GM23338 (cell line): ENCODE measurements at places on chromosomes 2 and 18. TPM values are rescaled to one million over a fixed set of nuclear protein-coding genes. Genes with fewer than 3 reads are reported as not detected.

Gene NYAP2
- not detected in 2 replicates for total RNA-seq

GRCh38 chr2:224222291-224222690 is 179.6 kb downstream of the FAM124B start:
- H3K27me3 ChIP-seq, result no peaks in the 10 kb centered on the region
- peaks cover 8% of the 10 kb centered on the region for H3K4me1 ChIP-seq
- H3K4me3 ChIP-seq, result no peak overlapping the region
- H3K36me3 ChIP-seq, result no peaks in the 10 kb centered on the region
- H3K27ac ChIP-seq, result no peak overlapping the region

DNA sequence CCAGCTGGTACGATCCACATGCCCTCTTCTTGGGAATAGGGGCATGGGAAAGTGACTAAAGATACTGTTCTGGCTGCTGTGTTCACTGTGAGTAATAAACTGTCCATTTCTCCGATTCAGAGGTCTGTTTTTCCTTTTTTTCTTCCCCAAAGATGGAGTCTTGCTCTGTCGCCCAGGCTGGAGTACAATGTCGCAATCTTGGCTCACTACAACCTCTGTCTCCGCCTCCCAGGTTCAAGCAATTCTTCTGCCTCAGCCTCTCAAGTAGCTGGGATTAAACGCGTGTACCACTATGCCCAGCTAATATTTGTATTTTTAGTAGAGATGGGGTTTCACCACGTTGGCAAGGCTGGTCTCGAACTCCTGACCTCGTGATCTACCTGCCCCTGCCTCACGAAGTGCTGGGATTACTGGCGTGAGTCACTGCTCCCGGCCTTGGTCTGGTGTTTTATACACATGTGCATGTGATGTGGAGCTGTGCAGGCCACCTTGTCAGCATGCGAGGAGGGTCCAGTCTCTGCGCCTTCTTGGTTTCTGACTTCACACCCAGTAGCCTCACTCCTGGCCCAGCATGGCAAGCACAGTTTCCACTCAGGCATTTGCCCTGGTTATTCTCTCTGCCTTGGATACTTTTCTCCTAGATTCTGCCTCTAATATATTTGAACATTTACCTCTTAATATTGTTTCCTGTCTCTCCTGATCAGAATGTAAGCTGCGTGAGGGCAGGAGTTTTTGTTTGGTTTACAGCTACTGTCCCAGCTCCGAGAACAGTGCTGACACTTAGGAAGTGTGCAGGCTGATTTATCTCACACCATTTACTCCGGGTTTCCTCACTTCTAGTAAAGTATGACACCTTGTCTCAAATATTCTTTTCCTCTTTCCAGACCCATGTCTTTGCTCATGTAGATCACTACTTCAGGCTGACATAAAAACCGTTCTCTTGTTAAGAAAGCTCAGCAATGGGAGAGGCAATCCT is 19.7 kb downstream of the PTPN18 start:
- DNase-seq, result no peak
- H3K36me3 ChIP-seq, result no peaks in the 10 kb centered on the region
- no peak overlapping the region for H3K27ac ChIP-seq
- peaks cover 7% of the 10 kb centered on the region; the same call in 1 of the 2 replicates for H3K4me1 ChIP-seq

DNA sequence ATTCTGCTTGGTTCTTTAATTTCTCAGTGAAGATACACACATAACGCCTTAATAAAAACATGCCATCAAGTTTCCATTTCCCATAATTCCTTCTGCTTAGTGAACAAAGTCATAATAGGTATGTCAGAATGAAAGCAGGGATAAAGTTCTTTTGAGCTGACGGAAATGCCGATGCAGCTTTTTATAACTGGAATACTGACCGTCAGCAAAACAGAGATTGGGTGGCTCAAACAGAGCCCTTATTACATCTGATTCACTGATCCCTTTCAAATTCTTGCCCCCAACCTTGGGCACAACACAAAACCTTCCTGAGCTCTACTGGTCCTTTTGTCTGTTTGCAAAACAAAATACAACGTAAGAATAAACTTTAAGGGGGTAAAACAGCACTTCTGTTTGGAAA is 140.4 kb downstream of the CDH2 start:
- no peaks in the 10 kb centered on the region for H3K27me3 ChIP-seq
- DNase-seq, result no peak
- peaks cover 37% of the 10 kb centered on the region for H3K4me1 ChIP-seq
- no peaks in the 10 kb centered on the region for H3K36me3 ChIP-seq
- 0 out of 2 replicates have a peak overlapping the region, but pooled peaks have one; percentile 20 for H3K27ac ChIP-seq
